ENCODE measurements at places on chromosomes 7 and 10.

GRCh38 chr10:89516149-89516832, 19.1 kb downstream of the SLC16A12 start:
- DNase-seq = no peak

GRCh38 chr7:130488392-130489139, 3.3 kb upstream of the MEST start:
- DNase-seq = no peak

GRCh38 chr10:122849090-122849489, 3.4 kb upstream of the CUZD1 start:
- DNase-seq = no peak

DNA sequence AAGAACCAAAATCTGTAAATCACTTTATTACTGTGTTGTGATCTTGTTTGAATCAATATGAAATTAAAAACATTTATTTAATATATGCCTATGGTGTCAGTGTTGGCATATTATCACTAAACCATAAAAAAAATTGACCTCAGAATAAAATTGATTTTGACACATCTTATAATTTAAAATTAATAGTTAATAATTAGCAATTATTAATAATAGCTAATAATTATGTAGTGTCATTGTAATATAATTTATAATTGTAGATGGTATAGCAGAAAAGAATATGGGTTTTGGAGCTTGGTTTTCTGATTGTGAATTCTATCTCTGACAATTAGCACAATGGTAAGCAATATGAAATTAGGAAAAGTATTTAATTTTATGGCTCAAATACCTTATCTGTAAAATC, 89.4 kb upstream of the CNTNAP2 start:
- DNase-seq = no peak

GRCh38 chr10:128576336-128576735, 450.1 kb upstream of the MKI67 start:
- DNase-seq = no peak

DNA sequence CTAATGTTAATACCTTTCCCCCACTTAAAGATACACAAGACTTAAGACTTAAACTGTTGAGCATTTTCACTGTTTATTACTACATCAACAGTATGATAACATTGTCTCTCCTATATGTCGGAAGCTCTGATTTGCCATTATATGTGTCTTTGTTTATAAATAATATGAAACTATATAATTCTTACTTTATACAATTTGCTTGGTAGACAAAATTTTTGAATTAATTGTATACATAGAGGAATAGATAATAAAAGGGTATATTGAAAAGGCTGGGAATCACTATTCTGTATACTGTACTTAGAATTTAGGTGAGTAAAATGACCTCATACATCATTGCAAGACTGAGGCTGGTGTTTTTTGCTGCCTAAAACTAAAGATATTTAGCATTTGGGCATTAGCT, 82.1 kb upstream of the HDAC9 start:
- no peak for DNase-seq

DNA sequence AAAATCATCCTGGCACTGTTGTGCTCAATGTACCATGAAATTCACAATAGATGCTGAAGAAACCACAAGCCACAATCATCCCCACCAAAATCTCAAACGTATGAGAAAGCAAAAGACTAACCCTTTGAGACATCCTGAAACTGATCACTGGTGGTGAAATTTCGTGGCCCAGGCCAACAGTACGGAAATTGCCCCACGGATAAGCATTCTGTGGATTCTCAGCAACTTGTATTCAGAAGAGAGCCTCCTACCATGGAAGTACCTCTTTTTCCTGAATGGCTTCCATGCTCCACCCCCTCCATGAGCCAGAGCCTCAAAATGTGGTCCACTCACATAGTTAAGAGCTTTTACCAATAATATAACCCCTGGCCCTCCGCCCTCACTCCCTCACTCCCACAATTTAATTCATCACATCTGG, 163.9 kb upstream of the AUTS2 start:
- DNase-seq = no peak

- no peak for DNase-seq
Observed at GRCh38 chr10:70982443-70982842, 94.1 kb upstream of the PCBD1 start.

All from T-helper 22 cell (primary cell).